CD4-positive, alpha-beta T cell treated with Interleukin-21 for 1 hour (primary cell): ENCODE measurements at places on chromosomes 5 and 9.

GRCh38 chr9:35518981-35519679 lies 29.2 kb downstream of the RUSC2 start:
- DNase-seq = no peak

DNA sequence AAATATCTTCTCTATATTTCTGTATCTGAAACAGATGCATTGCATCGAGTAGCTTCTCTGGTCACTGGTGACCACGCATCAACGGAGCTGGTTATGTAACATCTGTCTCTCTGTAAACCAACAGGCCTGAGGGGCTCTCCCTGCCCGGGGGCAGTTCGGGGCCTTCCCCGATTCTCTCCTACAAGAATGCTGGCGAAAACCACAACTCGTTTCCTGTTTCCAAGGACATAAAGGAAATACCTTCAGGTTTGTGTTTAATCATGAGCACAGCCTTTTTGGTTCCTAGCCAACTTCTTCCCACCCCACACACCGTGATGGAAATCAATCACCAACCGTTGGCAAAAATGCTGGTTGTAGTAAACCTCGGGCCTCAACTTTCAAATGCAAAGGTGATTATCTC lies 25.1 kb downstream of the GDNF start:
- no peak for DNase-seq

DNA sequence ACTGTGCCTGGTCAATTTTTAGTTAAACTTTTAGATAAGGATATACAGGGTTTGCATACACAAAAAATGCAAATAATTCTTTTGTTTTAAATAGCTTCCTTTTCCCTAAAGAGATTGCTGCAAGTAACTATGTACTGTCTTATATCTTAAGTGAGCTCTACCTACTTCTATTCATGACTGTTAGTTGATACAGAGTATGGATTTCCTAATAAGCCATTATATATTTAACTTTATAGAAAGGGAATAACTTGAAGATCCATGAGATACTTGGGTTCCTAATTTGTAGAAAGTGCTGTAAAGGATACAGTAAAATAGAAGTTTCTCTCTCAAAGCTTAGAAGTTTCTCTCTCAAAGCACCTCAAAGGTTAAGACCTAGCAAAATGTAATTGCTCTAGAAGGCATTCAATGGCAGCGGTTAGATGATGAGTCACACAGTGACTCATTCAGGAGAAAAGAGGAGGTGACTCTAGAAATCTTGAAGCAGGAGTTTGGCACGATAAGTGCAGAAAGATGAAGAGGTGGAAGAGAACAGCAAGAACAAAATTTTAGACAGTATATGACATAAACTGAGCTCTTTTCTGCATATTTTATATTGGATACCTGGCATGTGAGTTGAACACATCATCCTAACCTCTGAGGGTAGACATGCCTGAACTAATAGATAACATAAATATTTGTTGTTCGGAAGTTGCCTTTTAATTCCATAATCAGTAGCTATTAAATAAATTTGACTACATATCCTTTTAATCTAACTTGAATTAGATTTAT lies 5.5 kb upstream of the DNAJC21 start:
- no peak for DNase-seq

DNA sequence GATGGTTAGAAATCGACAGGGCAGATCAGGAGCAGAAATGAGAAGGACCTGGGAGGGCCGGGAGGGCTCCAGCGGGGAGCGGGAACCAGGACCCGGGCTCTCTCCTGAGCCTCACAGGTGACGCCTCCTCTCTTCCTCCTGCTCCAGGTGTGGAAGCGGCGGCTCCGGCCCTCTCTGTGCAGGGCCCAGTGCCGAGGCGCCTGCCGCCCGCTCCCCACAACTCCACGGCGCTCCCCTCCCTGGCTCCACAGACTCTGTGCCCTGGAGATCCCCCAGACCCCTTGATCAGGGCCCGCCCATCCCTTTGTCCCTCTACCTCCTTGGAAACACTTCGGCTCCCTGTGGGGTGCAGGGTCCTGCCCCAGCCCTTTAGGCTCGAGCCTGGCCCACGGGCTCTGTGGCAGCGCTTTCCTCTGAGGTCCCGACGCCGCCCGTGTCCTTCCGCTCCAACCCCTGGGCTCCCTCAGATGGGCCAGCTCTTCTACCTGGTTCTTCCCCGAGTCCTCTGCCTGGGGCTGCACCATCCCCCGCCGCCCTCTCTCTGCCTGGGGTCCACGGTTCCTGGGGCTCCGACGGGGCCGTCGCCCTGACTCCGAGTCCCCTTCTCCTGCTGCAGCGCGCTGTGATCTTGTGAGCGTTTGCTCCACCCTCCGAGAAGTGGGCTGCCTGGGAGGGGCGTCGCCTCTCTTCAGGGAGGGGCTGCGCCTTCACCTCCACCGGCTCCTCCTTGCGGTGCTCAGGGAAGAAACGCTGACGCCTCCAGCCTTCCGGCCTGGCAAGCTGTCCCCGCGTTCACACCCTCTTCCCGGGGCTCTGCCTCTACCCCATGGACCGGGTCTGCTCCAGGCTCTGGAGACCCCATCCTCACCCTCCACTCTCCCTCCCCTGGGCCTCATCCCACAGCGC lies 22.4 kb upstream of the SLC6A3 start:
- no peak for DNase-seq

GRCh38 chr5:72145348-72145747 lies 38.1 kb downstream of the MAP1B start:
- no peak for DNase-seq

GRCh38 chr5:39755986-39756385 lies 331.2 kb upstream of the DAB2 start:
- no peak for DNase-seq

DNA sequence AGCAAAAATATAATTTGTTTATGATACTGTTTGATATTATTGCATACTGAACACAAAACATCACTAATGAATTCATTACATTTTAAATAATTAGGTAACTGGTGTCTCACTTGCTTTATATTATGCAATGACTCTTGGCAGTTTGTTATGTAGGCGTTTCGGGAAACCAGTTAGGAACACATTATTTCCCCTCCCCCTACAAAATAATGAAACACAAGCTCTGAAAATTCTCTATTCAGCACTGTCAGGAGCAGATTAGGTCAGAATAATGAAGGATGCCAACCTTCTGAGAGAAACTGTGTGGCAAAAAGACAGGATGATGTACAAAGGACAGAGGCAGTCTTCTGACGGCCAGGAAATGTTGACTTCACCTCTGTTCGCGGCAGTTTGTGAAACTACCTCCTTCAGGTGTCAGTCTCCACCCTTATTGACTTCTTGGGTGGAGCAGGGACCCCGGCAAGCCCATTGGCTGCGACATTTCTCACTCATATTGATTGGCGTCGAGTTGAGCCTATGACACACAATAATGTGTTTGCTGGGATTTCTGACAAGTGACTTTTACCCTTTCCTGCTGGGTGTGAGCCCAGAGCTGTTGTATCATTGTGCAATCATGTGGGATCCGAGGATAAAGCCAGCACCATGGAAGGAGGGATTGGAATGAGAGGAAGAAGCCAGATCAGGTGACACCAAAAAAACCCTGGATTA lies 33.9 kb downstream of the SH3PXD2B start:
- peak; percentile 27 for DNase-seq

DNA sequence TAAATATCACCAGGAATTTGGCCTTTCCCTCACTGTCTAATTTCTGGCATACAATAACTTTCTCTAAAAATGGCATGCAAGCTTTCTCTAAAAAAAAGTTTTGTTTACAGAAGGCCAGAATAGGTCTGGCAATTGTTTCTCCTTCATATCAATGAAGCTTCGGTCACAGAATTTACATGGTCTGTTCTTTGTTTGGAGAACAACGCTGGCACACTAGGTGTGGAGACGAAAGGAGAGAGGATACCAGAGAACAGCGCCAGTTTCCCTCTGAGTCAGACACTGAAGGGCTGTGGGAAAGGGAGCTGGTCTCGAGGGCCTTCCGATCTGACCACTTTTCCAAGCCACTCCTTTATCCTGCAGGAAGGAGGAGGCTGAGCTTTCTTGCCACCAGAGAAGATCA lies 60.1 kb upstream of the ITGA1 start:
- DNase-seq = no peak

DNA sequence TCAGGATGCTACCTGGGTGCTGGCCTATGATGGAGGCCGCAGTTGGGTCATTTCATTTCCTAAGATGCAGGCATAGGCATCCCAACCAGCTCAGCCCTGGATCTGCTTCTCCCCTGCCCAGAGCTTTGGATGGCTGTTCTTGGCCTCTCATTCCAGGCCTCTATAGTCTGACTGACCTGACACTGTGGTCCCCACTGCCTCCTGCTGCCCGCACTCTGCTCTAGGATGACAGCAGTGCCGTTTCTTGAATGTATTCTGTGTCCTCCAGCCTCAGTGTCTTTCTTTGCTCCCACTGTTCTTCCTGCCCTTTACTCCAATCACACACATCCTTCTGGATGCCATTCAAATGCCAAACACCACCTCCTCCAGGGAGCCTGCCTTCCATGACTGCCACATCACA lies 235.7 kb downstream of the HSPA4 start:
- DNase-seq = peak; percentile 38

DNA sequence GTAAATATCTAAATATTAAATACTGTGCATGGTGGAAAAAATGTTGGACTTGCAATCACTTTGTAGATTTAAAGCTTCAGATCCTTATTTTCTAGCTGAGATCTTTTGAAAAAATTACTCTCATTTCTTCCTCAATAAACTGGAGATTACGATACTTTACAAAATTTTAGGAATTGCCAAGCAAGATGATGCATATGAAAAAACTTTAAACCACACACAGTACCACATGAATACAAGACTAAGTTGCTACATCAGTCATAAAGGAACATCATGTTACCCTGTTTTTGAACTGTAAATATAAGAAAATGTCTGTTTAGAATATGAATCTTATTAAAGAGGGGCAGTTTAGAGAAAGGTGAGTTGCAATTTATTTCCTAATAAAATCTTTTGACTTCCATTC lies 703.6 kb upstream of the NUDT12 start:
- DNase-seq = no peak

GRCh38 chr5:95870105-95870672 lies 47.7 kb upstream of the GLRX start:
- no peak for DNase-seq

DNA sequence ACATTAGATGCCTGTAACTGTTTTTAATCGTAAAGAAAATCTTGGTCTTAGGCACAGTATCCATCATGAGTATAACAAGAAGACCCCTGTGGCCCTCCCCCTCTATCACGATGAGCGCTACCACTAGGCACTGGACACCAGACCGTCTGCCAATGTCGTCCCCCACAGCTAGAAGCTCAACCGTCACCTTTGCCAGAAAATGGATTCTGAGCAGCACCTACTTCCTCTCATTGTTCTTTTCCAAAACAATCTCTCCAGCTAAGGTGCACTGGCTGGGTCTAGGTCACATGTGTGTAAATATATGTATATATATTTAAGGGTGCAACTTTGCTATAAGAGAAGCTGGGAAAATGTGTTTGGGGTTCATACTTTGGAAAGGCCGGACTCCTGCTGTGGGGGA lies 15.7 kb upstream of the SSBP2 start:
- no peak for DNase-seq

- DNase-seq = no peak
Observed at GRCh38 chr9:7058473-7058872, 300.7 kb downstream of the KDM4C start.

GRCh38 chr5:175657593-175658271 lies at the start of gene HRH2:
Gene HRH2, plus strand, starts transcription at chr5:175658071. Its CDS starts 25,163 bp downstream, at chr5:175683234.
- peak; percentile 44 for DNase-seq

- DNase-seq = no peak
Observed at GRCh38 chr9:137434498-137435380, 6.4 kb downstream of the ENTPD8 start.

DNA sequence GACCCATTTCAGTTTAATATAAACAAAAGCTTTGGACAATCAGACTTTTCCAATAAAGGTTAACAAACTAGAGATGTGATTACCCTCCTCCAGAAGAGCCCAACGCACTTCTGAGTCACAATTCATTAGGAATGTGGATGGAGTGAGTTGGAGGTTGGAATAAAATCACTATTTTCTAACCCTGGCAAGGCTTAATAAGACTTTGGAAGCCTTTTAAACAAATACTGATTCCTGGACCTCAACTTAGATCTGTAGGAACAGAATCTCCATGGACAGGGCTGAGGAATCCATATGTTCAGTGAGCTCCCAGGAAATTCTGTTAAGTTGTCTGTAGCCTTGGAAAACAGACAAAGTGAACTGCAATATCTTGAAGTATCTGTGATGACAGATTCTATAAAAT lies 233.5 kb upstream of the ELL2 start:
- DNase-seq = no peak

GRCh38 chr5:141914199-141914743 lies 9.4 kb upstream of the DELE1 start:
- no peak for DNase-seq

- DNase-seq = no peak
Observed at GRCh38 chr9:33440204-33440603, 7.2 kb downstream of the AQP3 start.

DNA sequence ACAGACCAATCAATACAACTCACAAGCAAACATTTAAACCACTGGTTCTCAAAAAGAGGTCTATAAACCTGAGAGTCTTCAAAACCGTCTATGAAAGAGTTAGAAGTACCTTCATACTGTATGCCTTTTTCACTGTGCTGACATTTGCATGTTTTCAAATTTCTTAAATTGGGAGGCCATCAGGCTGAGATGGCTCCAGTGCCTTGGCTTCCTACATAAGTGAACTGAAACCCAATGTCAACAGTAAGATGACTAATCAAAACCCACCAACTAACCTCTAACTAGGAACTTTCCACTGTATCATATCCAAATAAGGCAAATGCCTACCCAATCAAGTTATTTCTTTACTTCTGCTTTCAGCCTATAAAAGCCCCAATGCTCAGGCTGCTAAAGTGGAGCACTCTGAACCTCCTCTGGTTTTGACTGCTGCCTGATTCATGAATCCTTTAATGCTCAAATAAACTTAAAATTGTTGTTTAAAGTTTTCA lies 35.1 kb downstream of the FAM13B start:
- no peak for DNase-seq

- DNase-seq = no peak
Observed at GRCh38 chr9:95756986-95757385, 118.5 kb upstream of the ERCC6L2 start.

- no peak for DNase-seq
Observed at GRCh38 chr9:79862921-79863890, 291.4 kb downstream of the TLE4 start.

- no peak for DNase-seq
Observed at GRCh38 chr9:20903212-20903611, 128.2 kb downstream of the HACD4 start.

DNA sequence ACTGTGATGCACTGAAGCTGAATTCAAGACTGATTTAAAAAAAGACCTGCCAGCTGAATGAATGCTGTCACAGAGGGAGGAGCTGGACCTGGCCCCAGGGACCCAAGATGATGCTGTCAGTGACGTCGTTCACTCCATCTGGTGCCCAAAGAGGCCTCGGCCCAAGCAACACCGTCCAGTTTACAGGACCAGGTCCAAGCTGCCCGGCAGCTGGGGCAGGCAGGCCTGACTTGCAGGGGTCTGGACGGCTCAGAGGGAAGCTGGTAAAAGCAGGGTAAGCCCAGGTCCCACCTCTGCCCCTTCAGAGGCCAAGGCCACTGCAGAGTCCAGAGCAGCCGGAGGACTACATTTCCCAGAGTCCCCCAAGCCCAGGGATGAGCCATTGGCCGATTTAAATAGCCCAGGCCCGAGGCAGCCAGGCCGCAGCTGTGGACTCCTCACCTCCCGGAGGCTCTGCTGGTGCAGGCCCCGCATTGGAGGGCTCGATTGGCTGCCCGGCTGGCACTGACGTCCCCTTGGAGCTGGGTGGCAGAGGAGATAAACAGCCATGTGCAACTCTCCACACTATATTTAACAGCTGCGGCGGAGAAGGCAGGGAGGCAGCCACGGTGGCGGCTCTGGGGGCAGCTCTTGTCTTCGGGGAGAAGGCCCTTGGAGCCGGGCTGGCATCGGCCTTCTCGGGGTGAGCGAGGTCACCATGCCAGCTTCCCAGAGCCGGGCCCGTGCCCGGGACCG lies at the start of gene PLPP7:
PLPP7 (plus strand) TSS at position 423 of the 735 bp plus-strand sequence; CDS start at position 698, 275 bp downstream.
- DNase-seq = no peak
